Ovary (tissue), 10 donors: ENCODE measurements at places on chromosomes 4 and X.

GRCh38 chr4:165602621-165603020 is 223.8 kb downstream of the CPE start:
- no peak for DNase-seq

- no peak for DNase-seq
These were observed 141.9 kb downstream of the THOC2 start for GRCh38 chrX:123590842-123591486.

DNA sequence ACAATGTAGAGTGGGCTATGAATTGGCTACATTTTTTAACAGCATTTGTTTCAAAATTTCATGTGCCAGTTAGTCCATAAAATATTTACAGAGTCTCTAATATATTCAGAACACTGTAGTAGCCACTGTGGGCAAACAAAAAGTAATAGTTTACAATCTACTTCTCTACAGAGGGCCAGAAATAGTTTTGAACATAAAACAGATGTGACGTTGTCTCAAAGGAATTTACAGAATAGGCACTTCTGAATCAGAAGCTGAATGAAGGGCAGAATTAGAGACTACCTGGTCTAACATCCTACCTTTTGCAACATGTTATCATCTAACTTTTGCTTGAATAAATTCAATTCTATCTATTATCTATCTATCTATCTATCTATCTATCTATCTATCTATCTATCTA is 811.9 kb upstream of the EPHA5 start:
- no peak for DNase-seq

DNA sequence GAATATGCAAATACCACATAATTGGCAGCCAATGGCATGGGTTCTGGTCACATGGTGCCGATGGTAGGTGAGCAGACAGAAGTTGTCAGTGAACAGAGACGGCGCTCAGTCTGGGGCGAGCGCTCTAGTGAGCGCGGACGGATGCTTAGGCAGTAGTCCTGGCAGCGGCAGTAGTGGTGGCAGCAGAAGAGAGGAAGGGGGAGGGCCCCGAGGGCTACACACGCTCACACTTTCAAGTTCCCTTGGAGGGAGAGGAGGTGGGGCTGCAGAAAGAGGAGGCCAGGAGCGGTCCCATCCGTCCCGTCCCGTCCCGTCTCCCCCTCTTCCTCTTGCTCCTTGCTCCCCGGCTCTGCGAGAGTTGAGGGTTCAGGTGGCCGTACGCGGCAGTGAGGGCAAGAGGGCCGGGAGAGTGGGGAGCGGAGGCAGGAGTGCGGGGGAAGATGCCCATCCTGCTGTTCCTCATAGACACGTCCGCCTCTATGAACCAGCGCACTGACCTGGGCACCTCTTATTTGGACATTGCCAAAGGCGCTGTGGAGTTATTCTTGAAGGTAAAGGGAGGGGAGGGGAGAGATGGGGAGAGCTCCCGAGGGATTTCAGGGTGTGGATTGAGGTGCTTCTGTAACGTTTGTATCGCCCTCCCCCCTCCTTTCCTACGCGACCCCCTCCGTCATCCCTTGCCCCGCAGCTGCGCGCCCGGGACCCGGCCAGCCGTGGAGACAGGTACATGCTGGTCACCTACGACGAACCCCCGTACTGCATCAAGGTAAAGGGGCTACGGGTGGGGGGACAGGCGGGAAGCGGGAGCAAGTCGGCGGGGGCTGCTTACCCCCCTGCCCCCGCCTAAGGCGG is at the start of gene INTS6L:
Gene INTS6L, plus strand, starts transcription at position 108 of the 852 bp plus-strand sequence. Its CDS starts 333 bp downstream, at position 441.
- peak; percentile 79 for DNase-seq

- DNase-seq = no peak
These were observed 318.6 kb downstream of the NAF1 start for GRCh38 chr4:162847945-162848549.
